ENCODE measurements at places on chromosomes 1 and 21. TPM values are rescaled to one million over a fixed set of nuclear protein-coding genes. Genes with fewer than 3 reads are reported as not detected.

Gene RHBDL2
- 3.2 TPM for polyA plus RNA-seq

Gene KRTAP12-2
- not detected for polyA plus RNA-seq

Gene MRAP
- not detected for polyA plus RNA-seq

Gene ELF3
- polyA plus RNA-seq: 2.4 TPM

Gene FBLIM1
- polyA plus RNA-seq: 141 TPM

Gene SH2D5
- polyA plus RNA-seq: 20.7 TPM

Gene IVL
- polyA plus RNA-seq: 21.5 TPM

Gene SEMA6C
- 0.44 TPM for polyA plus RNA-seq

Gene PLA2G2F
- 0.05 TPM for polyA plus RNA-seq

Gene GBP5
- not detected for polyA plus RNA-seq

Gene EXTL1
- polyA plus RNA-seq: 0.22 TPM

Gene KMO
- polyA plus RNA-seq: 3.1 TPM

Gene SLC5A9
- polyA plus RNA-seq: not detected

Gene CFHR2
- polyA plus RNA-seq: not detected

Gene TGFB2
- polyA plus RNA-seq: 10.9 TPM

Gene TADA1
- 9.7 TPM for polyA plus RNA-seq

Gene DCAF8
- 48.2 TPM for polyA plus RNA-seq

Gene OR2G6
- polyA plus RNA-seq: not detected

Measured in mammary epithelial cell (primary cell).